ENCODE measurements at places on chromosomes 13 and 19.

- DNase-seq = peak; percentile 98
These were observed 1.4 kb upstream of the SIX5 start for GRCh38 chr19:45770192-45771101.

GRCh38 chr13:86840250-86841191 lies 830.6 kb upstream of the SLITRK5 start:
- DNase-seq = no peak

DNA sequence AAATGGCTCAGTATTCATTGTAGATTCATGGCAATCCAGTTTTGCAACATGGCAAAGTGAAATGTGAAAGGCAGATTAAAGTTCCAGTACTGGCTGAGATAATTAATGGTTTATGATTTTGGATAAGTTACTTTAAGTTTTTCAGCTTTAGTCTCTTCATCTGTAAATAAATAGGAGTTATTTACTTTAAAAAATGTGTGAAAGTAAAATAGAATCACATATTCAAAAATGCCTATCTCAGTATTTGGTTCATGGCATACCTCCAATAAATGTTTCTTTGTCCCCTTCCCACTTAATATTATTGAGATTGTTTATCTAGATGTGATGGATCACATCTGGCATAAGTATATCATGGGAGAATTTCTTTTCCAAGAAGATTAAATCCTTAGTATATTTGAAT lies 426.0 kb downstream of the GPC5 start:
- no peak for DNase-seq

GRCh38 chr13:31301119-31301518 lies 101.3 kb downstream of the B3GLCT start:
- no peak for DNase-seq

GRCh38 chr13:102400675-102401145 lies 1.1 kb downstream of the FGF14 start:
- peak; percentile 53 for DNase-seq

DNA sequence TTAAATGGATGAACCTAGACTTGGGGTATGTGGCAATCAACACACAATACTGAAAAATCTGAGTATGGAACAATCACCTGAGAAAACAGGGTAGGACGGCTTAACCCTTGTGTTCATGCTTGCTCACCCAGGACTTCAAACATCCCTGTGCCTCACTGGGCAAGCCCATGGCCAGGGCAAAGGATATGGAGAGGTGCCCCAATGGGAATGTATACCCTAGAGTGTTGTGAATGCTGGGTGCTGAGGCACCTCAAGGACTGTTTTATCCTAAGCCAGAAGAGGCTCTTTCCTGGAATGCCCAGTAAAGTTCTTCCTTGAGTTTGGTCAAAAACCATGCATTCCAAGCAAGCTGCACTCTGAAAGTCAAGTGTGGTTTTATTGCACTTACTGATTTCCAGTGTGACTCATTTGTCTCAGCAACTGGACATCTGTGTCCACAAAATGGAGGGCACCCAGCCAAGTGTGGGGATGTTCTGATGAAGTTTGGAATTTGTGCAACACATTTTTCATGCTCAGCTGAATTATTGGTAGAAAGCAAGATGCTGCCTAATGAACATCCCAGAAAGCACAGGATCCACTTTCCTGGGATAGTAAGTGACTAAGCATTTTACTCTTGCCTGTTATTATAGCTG lies 531.3 kb downstream of the RFC3 start:
- DNase-seq = peak; percentile 95

GRCh38 chr19:45049073-45049736 lies 10.4 kb downstream of the CLASRP start:
- no peak for DNase-seq
